CD4-positive, CD25-positive, alpha-beta regulatory T cell (primary cell): ENCODE measurements at places on chromosomes 4 and X. TPM values are rescaled to one million over a fixed set of nuclear protein-coding genes. Genes with fewer than 3 reads are reported as not detected.

Gene ARL9
- total RNA-seq, result not detected

Gene DIPK2B
- not detected for total RNA-seq

Gene CYBB
- 0.25 TPM for total RNA-seq

- H3K27me3 ChIP-seq, result no peaks in the 10 kb centered on the region
- peaks cover 7% of the 10 kb centered on the region for H3K4me1 ChIP-seq
- peak overlapping the region; percentile 95 for H3K4me3 ChIP-seq
- no peak for DNase-seq
- H3K36me3 ChIP-seq, result peaks cover 2% of the 10 kb centered on the region
- H3K27ac ChIP-seq, result no peak overlapping the region
Measured at GRCh38 chr4:38062776-38063097, 102.5 kb downstream of the PTTG2 start.

DNA sequence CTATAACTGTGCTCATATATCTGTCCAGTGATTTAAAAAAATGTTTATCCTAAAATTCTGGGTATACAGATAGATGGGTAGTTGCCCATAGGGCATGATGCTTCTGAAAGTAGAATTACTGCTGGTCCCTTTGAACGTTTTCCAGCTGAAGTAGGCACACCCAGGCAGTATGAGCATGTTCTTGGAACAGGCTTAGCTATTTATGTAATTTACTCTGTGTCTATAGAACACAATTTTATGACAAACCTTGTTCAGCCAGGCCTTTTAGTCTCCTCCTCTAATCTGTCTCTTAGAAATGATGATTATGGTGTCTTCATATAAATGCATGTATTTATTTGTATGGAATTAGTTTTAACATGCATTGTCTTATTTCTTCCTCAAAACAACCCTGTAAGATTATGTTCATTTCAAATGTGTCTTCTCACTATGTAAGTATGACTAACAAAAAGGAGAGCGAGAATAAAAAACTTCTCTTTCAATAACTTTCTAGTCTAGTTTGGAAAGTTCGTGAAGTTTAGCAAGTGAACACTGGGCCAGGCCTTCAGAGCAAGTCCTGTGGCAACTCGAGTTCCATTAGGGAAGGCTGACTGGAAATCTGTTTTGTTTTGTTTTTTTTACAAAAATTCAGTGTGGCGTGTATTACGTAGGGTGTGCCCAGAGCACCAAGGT lies 142.0 kb downstream of the AFF1 start:
- H3K27ac ChIP-seq, result no peak overlapping the region
- no peak for DNase-seq
- H3K4me1 ChIP-seq, result peaks cover 19% of the 10 kb centered on the region

DNA sequence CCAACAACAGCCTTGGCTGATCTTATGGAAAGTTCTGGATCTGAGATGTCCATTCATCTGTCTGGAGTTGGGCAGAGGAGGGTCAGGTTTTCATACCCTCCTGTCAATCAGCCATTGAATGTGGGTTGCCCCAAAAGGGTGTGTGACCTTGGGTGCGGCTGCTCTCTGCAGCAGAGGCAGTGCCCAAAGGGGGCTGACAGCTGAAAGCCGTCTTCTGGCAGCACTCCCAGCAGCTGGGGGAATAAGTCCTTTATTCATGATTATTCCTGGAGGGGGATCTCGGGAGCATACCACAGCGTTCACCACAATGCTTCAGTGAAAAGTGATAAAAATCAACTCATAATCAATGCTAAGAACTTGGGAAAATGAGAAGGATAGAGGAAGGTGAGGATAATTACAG lies 54.7 kb downstream of the OTC start:
- H3K36me3 ChIP-seq, result no peaks in the 10 kb centered on the region
- no peak overlapping the region for H3K27ac ChIP-seq
- H3K27me3 ChIP-seq, result no peaks in the 10 kb centered on the region
- H3K4me1 ChIP-seq, result no peaks in the 10 kb centered on the region

GRCh38 chr4:75930152-75930551 lies 10.7 kb downstream of the NAAA start:
- H3K27me3 ChIP-seq, result no peaks in the 10 kb centered on the region
- H3K4me1 ChIP-seq, result no peaks in the 10 kb centered on the region
- no peak overlapping the region for H3K27ac ChIP-seq
- no peak overlapping the region for H3K4me3 ChIP-seq

DNA sequence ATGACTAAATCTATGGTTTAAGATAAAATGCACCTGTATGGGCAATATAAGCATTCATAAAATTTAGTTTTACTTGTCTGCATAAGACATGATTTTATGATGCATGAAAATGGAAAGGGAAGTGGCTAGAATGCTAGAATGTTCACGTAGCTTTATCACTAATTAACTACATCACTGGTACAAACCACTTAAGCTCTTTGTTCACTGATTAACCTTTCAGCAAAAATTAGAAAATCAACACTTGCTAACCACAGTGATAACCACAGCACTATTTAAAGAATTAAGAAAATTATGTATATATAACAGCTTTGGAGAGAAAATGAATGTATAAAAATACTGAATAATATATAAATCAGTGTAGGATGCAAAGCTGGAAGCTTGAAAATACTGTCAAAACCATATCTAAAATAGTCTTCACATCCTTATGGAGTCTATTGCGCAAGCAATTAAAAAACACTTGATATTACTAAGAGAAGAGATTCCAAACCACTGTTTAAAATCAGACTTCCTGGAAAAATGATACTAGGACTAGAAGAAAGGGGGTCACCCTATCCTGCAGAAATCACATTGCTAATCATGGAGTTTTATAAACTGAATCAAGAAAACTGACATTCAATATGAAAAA lies 51.9 kb downstream of the EFHC2 start:
- no peak for DNase-seq
- H3K4me1 ChIP-seq, result no peaks in the 10 kb centered on the region
- H3K27me3 ChIP-seq, result no peaks in the 10 kb centered on the region
- no peak overlapping the region for H3K4me3 ChIP-seq
- H3K27ac ChIP-seq, result no peak overlapping the region

GRCh38 chrX:142978130-142978684 lies 47.5 kb upstream of the SPANXN4 start:
- no peaks in the 10 kb centered on the region for H3K4me1 ChIP-seq
- no peak for DNase-seq
- H3K4me3 ChIP-seq, result no peak overlapping the region
- no peak overlapping the region for H3K27ac ChIP-seq
- no peaks in the 10 kb centered on the region for H3K36me3 ChIP-seq

DNA sequence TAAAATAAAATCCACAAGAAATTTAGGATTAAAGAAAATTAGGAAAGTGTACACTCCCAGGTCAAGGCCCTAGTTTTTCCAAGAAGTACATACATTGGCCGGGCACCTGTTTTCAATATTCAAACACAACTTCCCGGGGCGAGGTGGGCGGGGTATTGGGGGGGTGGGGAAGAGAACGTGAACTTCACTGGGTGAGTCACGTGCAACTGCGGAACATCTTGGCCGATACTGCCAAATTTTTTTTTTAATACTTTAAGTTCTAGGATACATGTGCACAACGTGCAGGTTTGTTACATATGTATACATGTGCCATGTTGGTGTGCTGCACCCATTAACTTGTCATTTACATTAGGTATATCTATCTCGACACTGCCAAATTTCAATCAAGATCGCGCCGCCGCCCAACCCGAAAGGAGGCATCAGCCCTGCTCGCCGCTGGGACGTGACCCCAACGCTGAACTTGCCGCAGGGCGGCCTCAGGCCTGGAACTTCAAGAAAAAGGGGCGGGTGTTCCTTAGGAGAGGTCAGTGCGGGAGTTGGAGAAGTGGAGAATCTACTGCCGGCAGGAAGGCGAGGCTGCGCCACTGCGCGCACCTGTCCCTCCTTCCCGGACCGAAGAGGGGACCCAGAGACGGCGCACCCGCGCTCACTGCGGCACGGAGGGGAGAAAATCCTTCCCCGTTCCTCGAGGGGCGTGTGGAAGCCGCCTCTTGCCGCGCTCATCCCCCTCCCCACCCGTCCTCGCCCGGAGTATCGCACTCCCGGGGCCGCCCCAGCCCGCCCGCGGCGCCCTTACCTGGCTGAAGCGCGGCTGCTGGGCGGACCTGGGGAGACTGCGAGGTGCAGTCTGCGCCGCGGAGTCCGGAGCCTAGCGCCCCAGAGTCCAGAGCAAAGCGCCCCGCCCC lies at the start of gene TEC:
TSS of gene TEC (minus strand) at position 883 of the 905 bp plus-strand sequence. CDS start 41,224 bp downstream, outside the sequence.
- H3K27me3 ChIP-seq, result peaks cover 3% of the 10 kb centered on the region
- peak; percentile 8 for DNase-seq
- peaks cover 12% of the 10 kb centered on the region for H3K4me1 ChIP-seq
- peak within 1 kb of the TSS; percentile 77 for H3K4me3 ChIP-seq
- H3K27ac ChIP-seq, result peak within 1 kb of the TSS; percentile 25

DNA sequence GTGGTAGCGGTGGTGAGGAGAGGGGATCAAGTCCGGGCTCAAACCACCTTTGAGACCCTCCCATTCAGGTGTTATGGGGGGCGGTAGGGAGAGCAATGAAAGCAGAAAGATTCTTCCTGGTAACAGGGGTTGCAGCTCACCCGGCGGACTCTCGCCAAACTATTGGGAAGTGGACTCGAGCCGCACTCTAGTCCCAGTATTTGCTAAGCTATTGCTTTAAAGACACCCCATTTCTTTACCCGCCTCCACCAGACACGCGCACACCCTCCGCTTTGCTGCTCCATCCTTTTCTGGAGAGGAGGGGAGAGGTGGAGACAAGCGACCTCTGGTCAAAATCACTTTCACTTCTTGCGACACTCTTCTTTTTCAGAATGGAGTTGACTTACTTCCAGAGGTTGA lies 625 bp upstream of the GABRA4 start:
- no peak for DNase-seq
- peaks cover 23% of the 10 kb centered on the region for H3K27me3 ChIP-seq
- H3K27ac ChIP-seq, result no peak overlapping the region
- H3K4me3 ChIP-seq, result peak overlapping the region; percentile 35
- H3K4me1 ChIP-seq, result peaks cover 14% of the 10 kb centered on the region

DNA sequence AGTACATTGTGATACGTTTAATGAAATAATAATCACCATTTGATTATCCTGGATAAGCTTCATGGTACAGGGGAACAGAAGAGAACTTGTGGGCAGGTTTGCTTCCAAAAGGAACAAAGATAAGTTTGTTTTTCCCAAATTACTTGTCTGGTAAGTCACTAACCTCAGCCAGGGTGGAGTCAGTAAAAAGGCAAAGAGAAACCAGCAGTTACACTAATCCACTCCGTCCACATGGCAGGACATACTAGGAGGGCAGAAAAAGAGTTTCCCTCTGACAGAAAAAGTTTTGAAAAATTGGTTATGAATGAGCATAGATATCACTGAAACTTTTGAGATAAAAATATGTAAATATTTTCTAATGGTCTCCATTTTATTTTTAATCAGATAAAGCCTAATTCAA lies 285.9 kb downstream of the IL15 start:
- no peaks in the 10 kb centered on the region for H3K36me3 ChIP-seq
- no peak overlapping the region for H3K4me3 ChIP-seq
- H3K27me3 ChIP-seq, result no peaks in the 10 kb centered on the region
- no peaks in the 10 kb centered on the region for H3K4me1 ChIP-seq
- no peak for DNase-seq
- H3K27ac ChIP-seq, result no peak overlapping the region

DNA sequence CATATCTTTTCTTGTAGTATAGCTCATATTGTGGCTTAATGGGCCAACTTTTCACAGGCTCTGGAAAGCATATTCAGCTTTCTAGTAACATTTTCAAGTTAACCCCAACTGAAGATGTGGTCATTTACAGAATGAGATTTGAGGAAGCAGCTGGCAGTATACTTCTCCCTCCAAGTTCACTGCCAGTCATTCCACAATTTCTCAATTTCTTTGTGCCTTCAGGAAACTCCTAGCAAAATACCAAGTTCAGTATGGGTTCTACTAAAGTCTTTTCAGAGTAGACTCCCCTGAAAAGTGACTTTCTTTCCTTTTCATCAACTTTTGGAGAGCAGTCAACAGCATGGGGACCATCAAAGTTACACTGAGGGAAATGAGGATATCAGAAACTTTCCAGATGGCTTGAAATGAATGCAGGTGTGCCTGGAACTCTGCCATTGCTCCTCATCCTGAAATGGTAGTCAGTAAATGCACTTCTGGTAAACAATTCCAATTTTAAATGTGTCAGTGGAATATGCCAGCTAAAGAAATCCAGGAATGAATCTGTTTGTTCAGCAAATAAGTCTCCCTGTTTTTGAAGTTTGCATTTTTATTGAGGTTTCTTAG lies 81.5 kb upstream of the TEX13D start:
- no peaks in the 10 kb centered on the region for H3K36me3 ChIP-seq
- H3K4me3 ChIP-seq, result no peak overlapping the region
- H3K27ac ChIP-seq, result no peak overlapping the region

GRCh38 chr4:143961075-143961474 lies 55.7 kb upstream of the GYPE start:
- no peaks in the 10 kb centered on the region for H3K27me3 ChIP-seq
- no peak overlapping the region for H3K4me3 ChIP-seq
- no peak overlapping the region for H3K27ac ChIP-seq
- H3K36me3 ChIP-seq, result no peaks in the 10 kb centered on the region
- DNase-seq, result no peak

DNA sequence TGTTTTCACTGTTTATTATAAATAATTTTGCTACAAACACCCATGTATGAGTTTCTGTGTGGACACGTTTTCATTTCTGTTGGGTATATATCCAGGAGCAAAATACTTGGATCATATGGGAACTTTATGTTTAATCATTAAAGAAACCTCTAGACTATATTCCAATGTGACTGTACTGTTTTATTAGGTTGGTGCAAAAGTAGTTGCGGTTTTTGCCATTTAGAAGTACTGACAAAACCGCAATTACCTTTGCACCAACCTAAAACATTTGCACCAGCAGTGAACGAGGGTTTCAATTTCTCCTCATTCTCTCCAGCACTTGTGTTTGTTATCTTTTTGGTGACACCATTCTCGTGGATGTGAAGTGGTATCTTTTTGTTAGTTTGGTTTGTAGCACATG lies 565.0 kb downstream of the TRIML1 start:
- no peaks in the 10 kb centered on the region for H3K36me3 ChIP-seq
- no peak overlapping the region for H3K4me3 ChIP-seq
- no peak overlapping the region for H3K27ac ChIP-seq
- H3K27me3 ChIP-seq, result no peaks in the 10 kb centered on the region
- no peak for DNase-seq

DNA sequence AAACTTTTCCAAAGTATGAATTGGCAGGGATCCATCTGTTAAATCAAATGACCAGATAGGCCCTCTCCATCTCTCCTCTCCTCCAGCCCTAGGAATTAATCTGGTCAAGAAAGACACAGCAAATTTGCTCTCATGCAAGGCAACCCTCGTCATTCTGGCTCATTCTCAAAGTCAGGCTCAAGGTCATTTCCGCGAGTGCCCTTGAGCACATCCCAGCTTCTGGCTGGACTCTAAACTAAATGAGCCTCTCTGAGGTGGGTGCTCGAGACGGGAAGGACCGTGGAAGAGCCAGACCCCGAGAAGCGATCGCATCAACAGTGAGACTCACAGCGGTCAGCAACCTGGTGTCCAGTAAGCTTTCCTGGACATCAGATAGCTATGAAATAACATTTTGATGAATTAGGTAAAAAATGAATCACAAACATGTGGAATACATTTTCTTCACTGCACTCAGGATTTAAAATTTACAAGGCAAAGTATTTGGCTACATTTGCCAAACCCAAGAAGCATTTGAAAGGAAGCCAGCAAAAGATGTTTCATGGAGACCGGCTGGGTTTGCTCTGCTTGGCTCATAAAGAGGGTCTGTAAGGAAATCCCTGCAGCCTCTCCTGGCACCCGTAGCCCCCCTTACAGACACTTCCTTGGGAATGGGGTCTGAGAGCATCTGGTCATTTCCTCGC lies 121.0 kb downstream of the ENPP6 start:
- no peaks in the 10 kb centered on the region for H3K36me3 ChIP-seq
- no peak overlapping the region for H3K4me3 ChIP-seq
- DNase-seq, result no peak
- H3K4me1 ChIP-seq, result no peaks in the 10 kb centered on the region
- no peaks in the 10 kb centered on the region for H3K27me3 ChIP-seq
